Lower leg skin (tissue), 4 donors: ENCODE measurements at places on chromosomes 3 and 15.
A peak's percentile ranks its signal among the peaks of the same experiment; 100 is the strongest.

DNA sequence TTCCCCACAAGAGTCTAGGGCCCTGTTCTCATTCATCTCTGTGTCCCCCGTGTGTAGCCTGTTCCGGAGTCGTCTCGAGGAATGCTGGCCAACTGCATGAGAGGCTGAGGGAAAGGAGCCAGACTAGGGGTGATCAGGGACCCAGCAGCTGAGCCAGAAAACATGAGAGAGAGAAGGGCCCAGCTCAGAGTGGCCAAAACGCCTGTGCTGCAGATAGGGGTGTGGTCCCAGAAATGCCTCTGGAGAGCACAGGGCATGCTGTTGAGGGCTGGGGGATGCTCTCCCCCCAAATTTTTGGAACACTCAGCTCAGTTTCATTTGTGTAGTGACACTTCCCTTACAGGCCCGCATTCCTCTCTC, 14.1 kb downstream of the CYP1A2 start:
- DNase-seq, result no peak

DNA sequence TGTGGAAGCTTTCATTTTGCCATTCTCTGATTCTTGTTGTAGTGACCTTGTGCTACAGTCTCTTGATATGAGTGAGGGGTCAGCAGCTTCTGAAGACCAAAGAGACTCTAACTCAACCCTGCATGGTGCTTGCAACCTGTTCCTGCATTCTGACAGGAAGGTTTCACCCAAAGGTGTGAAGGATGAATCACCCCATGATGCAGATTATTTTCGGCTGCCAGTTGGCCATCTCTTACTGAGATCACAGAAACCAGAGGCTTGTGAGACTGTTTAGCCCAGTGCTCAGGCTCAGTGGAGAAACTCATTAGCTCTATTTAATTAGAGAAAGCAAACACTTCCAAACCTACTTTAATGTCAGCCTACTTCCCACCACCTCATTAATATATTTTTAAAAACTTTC, 29.2 kb upstream of the TPRG1 start:
- no peak for DNase-seq

GRCh38 chr3:115595611-115596275, 27.6 kb upstream of the GAP43 start:
- DNase-seq, result no peak

DNA sequence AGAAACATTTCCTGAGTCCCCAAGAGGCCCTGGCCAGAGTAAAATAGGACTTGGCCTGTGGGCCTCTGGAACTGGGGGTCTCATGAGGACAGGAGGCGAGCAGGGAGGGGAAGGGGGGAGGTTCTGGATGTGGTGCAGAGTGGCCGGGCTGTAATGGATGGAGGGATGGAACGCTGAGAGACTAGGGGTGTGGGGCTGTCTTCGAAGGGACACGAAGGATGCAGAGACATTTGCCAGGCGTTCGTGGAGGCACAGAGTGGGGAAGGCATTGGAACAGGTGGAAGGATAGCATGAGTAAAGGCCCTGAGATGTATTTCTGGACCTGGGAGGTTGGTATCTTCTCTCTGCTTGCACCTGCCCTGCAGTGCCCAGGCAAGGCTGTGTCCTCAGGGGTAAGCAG, 2.1 kb upstream of the LCTL start:
- peak; percentile 59 for DNase-seq

DNA sequence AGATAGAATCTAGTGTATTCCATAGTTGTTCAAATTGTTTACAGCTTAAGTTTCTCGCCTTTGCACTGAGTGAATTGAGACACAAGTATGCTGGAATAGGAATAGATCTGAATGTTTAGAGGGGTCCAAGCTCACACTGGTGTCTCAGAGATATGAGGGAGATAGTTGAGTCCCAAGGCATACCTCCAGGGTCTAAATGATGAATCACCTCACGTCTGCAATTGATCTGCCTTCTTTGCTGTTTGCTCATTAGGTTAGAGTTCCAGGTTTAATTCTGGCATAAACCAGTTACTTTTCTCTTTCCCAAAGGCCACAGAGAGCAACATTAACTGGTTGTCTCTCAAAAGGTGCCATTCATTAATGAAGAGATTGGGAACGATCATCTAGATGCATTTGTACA, 106.3 kb upstream of the MME start:
- DNase-seq, result no peak

DNA sequence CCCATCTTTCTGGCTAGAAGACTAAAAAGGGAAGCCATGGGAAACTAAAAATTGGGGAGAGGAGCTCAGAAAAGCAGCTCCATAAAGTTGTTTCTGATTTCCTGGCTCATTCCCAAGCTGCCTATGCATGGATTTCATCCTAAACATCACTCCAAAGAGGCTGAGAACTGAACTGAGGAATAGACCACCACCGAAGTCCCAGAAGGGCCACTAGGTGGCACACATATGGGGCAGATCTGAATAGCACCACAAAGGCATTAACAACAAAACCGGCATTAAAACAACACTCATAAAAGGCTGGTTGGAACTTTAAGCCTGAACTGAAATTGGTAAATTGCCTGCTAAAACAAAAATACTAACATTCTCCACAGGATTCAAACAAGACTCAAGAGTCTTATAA, 106.3 kb downstream of the PLD1 start:
- DNase-seq, result no peak

GRCh38 chr15:67818464-67818863, 6.8 kb upstream of the SKOR1 start:
- no peak for DNase-seq

DNA sequence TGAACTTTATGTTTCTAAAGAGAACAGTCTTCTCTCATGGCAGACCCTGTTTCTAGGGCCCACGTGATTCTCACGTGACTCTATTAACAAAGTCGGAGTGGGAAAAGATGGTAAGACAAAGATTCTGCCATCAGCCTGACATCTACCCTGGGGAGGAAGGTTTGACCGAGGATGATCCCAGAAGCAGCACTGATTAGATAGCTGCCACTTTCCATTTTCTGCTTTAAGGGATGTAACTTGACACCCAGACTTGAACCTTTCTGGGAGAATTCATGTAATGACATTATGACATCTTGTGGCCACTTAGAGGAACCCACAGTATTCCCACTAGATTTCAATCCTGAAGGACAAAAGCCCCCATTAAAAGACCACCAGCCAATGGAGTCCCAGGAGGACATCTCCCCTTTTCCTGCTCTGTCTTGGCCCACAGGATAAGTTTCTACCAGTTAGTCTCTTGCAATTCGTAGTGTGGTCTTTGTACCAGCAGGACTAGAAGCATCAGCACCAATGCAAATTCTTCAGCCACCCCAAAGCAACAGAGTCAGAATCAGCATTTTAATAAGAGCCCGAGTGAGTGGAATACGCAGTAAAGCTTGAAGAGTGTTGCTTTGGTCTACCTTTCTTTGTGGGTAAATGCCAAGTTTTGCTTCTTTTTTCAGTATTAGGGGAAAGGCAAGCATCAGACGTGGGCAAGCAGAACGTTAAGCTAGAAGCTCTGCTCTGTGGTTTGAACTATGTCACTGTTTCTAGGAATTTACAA, 480.5 kb upstream of the PROK2 start:
- DNase-seq, result no peak

DNA sequence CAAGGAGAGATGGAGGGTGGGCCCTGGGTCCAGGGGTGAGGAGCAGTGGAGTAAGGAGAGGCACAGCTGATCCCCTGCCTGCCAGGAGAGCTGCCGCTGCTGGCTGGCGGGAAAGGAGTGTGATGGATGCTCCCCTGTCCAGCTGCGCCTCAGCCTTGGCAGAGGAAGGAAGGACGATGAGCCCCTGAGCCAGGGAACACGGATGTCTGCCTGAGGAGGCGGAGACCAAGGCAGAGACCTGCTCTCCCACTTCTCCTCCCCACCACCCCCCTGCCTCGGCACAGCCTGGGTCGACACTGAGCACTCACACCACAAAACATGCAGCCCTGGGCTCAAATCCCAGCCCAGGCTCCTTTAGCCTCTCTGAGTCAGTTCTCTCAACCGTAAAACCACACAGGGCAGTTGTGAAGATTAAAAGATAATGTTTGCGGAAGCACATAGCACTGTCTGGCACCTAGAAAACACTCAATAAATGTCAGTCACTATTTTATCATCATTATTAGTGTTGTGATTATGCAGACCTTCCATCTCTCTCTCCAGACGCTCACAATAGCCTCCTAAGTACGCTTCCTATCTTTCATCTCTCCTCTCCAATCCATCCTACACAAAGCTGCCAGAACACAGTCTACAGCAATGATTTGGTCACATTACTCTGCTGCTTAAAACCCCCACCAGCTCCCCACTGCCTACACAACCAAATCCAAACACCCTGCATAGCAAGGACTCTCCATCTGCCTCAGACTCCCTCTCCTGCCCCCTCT, 52.2 kb downstream of the SEMA5B start:
- DNase-seq, result no peak

- DNase-seq, result peak; percentile 14
These were observed 348.0 kb upstream of the DPPA4 start for GRCh38 chr3:109685084-109686079.

DNA sequence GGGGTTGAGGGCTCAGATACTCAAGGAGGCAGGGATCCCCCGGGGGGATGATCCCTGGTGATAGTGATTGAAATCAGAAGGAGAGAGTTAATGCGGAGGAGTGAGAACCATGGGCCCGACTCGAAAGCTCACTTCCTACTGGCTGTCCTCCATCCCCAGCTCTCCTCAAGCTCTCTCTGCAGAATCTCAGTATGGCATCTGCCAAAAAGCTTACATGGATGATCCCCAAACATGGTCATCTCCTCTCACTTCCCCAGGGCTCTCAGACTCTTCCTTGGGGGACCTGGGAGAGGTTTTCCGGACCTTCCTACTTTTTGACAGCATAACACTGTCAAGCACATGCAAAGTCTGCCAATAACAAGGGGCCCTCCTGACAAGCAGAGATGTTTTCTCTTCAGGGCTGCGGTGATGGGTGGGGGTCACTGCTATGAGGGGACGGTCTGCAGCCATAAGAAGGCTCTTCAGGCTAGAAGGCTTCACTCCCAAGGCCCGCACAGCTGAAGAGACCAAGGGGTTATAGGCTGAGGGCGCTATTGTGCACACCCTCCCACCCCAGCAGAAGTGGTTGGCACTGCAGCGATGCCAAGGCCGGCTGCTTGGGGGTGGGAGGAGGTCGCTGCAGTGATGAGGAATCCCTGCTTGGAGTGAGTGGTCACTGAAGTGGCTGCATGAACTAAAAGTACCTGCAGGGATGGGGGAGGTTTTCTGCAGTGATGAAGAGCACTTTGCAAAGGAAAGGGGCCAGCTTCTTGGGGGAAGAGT, 828 bp upstream of the VWA5B2 start:
- no peak for DNase-seq

GRCh38 chr3:30933478-30934207, 39.2 kb upstream of the GADL1 start:
- DNase-seq, result no peak

DNA sequence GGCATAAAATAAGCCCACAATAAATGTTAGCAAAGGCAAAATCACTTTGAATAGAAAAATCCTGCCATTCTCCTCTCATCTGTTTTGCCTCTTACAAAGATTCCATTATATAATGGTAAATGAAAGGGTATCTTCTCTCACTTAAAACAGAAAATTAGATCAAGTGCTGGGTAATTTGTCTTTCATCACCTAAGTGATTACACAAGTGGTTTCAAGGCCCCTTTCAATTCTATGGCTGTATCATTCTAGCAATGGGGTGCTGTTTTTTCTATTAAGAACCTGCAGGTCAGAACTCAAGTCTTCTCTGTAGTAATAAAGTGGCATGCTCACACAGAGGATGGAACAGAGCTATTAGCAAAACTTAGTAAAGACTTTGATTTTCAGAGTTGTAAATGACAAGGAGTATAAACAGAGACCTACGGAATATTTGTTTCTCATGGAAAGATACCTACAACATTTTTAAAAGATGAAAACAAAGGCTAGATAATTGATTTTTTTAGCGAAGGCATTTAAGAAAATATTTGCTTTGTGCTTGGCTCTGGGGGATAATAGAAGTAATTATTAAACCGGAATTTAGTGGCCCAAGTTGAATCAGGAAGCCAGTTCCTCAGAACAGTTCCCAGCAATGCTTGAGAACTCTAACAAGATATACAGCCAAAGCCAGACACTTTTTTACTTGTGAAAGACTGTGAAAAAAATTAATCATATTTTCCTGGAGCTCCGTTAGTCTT, 137.4 kb downstream of the CMSS1 start:
- no peak for DNase-seq

DNA sequence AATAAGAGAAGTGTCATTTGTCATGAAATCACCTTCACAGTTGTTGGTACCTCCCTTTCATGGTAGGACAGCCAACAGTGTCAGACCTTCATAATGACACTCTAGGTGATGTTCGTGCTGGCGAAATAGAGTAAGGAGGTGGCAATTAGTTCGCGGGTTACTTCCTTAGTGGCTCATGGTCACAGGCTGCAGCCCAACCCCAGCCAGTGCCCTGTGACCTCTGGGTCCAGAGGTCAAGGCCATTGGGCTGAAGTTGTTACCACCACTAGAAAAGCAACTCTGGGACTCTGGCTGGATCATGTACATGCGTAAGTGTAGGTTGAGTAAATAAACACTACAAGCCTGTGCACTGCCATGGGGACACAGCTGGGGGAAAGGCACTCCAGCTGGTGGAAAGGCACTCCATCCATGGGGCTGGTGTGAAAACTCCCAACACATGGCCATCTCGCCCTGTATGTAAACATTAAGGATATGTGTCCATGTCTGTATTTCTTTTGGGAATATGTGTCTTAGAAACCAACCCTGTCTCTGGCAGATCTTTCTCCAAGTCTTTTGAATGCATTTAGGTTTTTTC, 106.7 kb downstream of the RYK start:
- DNase-seq, result no peak

DNA sequence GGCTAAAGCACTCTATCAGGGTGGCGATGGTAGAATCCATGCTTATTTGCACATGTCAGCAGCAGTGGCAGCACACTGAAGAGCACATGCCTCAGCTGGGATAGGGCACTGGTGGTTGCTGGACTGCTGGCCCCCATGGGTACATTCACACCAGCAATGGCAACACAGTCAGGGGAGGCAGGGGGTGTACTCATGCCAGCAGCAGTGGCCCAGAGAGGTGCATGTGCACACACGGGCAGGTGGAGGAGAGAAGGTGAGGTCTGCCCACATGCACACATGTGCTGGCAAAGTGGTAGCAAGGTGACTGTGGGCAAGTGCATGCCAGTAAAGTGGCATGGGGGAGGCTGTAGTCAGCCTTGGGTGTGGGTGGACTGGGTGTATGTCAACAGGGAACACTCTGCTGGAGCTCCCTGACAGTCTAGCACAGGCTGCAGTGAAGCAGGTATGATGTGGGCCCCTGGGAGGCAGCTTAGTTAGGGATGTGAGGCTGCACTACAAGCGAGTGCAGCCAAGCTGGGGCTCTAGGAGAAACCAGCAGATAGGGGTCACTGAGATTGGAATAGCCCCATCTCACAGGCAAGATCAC, 53.9 kb upstream of the NPAP1 start:
- DNase-seq, result no peak

DNA sequence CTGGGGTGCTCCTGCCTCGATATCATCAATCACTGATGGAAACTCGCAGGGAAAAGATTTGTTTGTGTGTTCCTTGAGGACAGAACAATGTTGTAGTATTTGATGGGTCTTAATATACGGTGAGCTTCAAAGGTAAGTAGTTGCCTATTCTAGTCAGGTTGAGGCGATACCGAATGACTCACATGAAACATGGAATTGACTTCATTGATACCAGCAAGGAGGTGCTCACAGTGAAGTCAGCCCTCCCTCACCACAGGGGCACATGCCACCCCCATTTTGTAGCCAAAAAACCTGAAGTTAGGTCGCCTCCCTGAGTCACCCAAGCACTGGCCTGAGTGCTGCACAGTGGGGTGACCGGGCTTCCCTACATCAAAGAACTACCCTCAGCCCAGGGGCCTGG, 3.7 kb upstream of the ALDH1A3 start:
- DNase-seq, result no peak

- DNase-seq, result no peak
These were observed 312.0 kb downstream of the EPHB1 start for GRCh38 chr3:135107043-135107442.
